ENCODE measurements at places on chromosomes 3 and 15.
A peak's percentile ranks its signal among the peaks of the same experiment; 100 is the strongest.

GRCh38 chr3:48151058-48151806 lies 37.0 kb downstream of the CDC25A start:
- DNase-seq, result peak; percentile 71

- DNase-seq, result no peak
Measured at GRCh38 chr15:89325039-89325803, 9.4 kb downstream of the POLG start.

DNA sequence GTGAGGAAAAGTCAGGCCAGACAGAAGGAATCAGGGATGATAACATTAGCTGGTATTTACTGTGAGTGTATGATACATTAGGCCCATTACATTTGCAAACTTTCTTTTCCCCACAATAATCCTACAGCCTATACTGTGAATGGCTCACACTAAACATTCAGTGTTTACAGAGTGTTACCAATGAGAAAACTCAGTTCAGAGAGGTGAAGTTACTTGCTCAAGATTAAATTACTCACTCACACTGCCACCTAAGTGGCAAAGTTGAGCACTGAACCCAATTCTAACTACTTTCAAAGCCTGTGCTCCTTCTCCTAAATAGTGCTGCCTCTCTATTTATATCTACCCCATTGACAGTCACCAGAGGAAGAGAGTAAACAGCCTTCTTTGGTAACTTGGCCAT lies 8.5 kb downstream of the XPC start:
- no peak for DNase-seq

DNA sequence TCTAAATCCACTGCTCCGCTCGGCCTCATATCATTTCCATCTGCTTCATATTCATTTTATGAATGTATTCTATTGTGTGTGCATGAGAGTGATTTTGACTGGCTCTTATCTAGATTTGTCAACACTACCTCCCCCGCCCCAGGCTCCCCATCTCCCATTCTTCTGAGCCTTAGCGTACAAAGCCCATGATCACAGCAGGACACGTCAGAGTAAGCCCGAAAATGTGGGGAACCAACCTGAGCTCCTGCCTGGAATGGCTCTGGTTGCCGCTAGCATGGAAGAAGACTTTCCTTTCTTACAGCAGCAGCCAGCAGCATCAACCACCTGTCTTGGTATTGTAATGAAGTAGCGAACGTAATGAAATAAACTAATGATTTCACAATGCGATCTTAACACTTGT lies 61.4 kb downstream of the GABRB3 start:
- no peak for DNase-seq

GRCh38 chr3:37833302-37834186 lies 28.1 kb upstream of the CTDSPL start:
- no peak for DNase-seq

DNA sequence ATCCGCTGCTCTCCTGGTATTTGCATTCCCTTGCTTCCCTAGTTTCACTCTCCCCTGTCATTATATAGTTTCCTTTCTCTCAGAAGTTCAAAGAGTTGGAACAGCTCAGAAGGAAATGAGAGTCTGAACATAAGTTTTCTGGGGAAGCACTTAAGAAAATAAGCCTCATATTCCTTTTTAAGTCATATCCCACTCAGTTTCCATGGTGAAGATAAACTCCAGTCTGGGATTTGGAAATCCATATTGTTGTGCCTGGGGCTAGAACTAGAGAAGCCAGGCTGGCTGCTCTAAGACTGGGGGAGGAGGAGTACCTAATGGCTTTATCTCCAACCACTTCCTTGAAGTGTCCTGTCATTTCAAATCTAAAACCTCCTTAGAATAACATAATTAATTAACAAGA lies 134.2 kb upstream of the ALCAM start:
- DNase-seq, result no peak

GRCh38 chr3:38031022-38031994 lies 1.9 kb upstream of the PLCD1 start:
- peak; percentile 76 for DNase-seq

All from activated CD4-positive, alpha-beta T cell treated with anti-CD3 and anti-CD28 coated beads, Interleukin-10, Interleukin-2, amounts not matched to agents 100 ng/mL and 50 ng/mL, durations not matched to agents 16 hours and 8 hours (primary cell).